ENCODE measurements at places on chromosomes 6 and 20.

- no peak for DNase-seq
Observed at GRCh38 chr6:56936466-56936865, 18.4 kb upstream of the BEND6 start.

GRCh38 chr20:32078791-32079190 is 26.7 kb downstream of the HCK start:
- DNase-seq = no peak

- no peak for DNase-seq
Observed at GRCh38 chr6:142367501-142368018, 65.8 kb downstream of the ADGRG6 start.

DNA sequence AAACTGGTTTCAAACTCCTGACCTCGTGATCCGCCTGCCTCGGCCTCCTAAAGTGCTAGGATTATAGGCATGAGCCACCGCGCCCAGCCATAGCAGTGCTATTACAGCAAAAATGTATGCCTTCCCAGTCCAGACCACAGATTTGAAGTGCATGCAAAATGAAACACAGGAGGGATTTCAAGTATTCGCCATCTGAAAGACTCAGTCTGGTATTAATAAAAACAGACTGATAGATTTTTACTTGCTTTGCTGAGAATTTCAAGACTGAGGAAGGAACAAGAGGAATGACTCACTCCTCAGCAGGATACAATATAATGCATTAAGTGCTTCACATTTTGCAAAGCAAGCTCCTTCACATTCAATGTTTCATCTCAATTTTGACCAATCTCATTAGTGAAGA is 134.9 kb downstream of the TMEM200A start:
- DNase-seq = no peak

- DNase-seq = no peak
Observed at GRCh38 chr20:40835321-40835720, 146.3 kb upstream of the MAFB start.

- no peak for DNase-seq
Observed at GRCh38 chr6:2109796-2110195, 135.6 kb downstream of the GMDS start.

GRCh38 chr20:36861625-36861874 is 14.4 kb upstream of the TLDC2 start:
- DNase-seq = no peak

Measured in stimulated activated CD4-positive, alpha-beta T cell treated with anti-CD3 and anti-CD28 coated beads, Interleukin-15, amount 100 ng/mL, for 1 hour (primary cell).